Esophagus squamous epithelium (tissue), 5 donors: ENCODE measurements at places on chromosomes 11 and 22. TPM values are rescaled to one million over a fixed set of nuclear protein-coding genes. Genes with fewer than 3 reads are reported as not detected.

The KCNQ1OT1 gene
- 1.9 TPM for total RNA-seq

The KRTAP5-9 gene
- total RNA-seq, result not detected

The INS gene
- total RNA-seq, result not detected

The TMEM86A gene
- total RNA-seq, result 0.97 TPM

The LDHA gene
- 753 TPM for total RNA-seq

The GATD1 gene
- total RNA-seq, result 38.7 TPM

The PNPLA3 gene
- 0.76 TPM for total RNA-seq

The MMP12 gene
- total RNA-seq, result not detected

GRCh38 chr11:48019217-48019584 is 38.8 kb downstream of the PTPRJ start:
- no peak for DNase-seq

GRCh38 chr11:71310184-71310583 is 57.8 kb upstream of the SHANK2 start:
- no peak for DNase-seq

DNA sequence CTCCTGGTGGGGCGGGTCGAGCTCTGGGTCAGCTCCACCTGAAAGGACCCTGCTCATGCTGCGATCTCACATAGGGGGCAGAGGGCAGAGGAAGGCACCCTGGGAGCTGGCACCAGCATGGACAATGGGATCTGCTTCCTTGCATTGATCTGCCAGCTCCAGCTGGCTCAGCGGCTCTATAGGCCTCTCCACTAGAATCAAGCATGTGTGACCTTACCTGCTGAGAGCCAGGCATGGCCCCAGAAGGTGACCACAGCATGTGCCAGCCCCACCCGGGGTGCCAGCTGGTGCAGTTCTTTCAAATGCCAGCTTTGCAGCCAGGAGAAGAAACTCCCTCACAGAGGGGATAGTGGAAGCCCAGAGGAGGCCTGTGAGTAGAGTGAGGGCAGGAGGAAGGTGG is 22.0 kb upstream of the KLHL35 start:
- no peak for DNase-seq

- no peak for DNase-seq
Observed at GRCh38 chr22:31952094-31952401, 7.7 kb downstream of the YWHAH start.

GRCh38 chr22:26461188-26461810 is 22.3 kb downstream of the HPS4 start:
- no peak for DNase-seq

DNA sequence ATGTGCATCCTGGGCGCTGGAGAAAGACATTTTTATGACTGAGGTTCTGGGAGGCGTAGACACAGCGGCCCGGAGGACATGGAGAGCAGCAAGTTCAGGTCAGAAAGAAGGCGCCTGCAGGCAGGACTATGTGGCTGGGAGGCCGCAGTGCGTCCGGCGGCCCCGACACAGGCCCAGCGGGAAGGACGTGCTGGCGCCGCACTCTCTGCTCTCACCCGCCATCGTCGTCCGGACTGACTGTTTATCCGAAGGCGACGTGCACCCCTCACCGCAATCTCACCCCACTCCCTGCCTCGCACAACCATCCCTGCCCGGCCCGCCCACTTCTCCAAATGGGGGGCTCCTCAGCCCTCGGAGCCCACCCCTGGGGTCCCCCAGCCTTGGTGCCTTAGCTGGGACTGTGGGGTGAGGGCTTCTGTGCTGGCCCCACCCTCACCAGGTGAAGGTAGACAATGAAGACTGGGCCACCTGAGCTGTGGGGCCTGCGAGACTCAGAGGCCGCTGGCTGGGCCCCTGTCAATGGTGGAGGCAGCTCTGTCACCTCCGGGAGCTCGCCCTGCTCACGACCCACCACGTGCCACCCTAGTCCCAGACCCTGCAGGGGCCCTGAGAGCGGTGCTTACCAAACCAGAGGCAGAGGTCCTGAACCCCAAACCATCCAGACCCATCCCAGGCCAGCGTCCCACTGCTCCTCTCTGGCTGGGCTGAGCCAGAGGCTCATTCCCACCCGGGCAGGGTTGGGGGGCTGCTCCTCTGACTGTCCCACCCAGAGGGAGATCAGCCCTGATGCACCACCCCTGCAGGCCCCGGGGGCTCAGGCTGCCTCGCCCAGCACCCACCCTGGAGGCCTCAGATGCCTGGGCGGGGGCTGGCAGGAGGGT is 16.2 kb upstream of the MUC5B start:
- DNase-seq, result no peak

- DNase-seq, result no peak
Observed at GRCh38 chr11:1653541-1654387, 24.2 kb downstream of the KRTAP5-5 start.

GRCh38 chr22:41772645-41773044 is 27.8 kb upstream of the CCDC134 start:
- DNase-seq, result no peak

- DNase-seq, result no peak
Observed at GRCh38 chr11:77425346-77425745, 48.5 kb downstream of the PAK1 start.

DNA sequence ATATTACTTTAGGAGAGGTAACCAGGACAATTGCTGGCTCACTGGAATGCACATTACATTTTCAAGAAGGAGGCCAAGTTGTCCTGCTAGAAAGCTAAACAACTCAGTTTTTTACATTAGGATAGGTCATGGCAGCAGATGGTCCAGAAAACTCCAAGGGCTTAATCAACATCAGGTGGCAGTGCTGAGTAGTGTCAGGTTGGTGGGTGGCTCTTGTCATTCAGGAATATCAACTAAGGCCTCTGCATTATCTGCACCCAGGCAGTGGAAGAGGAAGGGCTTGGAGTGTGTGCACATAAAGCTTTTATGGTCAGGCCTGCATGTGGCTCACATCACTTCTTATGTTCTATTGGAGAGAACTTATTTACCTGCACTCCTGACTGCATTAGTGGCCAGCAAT is 32.2 kb upstream of the OR4B1 start:
- no peak for DNase-seq

DNA sequence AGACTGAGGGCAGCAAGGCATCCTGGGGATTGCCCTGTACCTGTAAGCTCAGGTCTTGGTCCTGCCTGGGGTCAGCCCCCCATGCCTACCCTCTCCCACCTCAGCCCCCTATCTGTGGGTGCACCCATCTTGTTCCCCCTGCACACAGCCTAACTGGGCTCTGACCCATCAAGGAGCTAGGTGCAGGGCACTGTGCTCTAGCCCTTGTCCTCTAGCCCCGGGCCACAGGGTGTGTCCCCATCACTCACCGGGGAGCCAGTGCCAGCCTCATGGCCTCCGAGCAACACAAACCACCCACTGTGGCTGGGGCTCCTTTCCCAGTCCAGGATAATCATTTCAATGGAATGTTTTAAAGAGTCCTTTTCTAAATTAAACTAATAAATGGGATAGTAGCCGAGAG is 293.9 kb upstream of the PLET1 start:
- DNase-seq, result no peak

DNA sequence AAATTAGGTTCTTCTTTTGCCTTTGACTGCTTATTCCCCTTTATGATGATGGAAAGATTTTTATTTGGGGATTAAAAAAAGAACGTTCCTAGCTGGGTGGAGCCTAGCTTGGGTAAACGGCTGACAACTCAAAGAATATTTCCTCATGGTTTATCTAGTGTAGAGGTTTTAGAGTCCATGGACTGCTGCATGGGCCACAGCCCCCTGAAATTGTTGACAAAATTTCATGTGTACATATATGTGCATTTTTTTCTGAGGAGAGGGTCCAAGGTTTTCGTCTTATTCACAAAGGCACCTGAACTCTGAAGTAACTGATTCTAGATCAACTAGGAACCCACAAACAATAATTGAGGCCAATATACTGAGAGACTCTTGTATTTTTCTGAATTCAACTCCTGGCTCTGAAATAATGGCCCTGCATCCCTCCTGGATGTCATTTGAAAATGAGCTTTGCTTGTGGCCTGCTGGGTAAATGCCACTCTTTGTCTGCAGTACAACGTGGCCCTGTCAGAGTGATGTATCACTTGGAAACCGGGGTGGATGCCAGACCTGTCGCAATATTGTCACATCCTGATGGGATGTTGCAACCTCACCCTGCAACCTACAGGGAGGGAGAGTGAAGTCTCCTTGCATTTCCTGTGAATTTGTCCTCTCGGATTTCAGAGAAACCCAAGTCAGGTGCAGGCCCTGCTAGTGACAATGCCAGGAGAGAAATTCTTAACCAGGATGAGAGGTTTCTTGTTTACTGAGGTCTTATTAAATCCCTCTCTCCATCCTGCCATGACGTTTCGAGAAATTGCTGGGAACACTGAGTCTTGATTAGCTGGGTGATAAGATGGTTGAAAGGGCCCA is 33.8 kb downstream of the EHF start:
- DNase-seq, result no peak

GRCh38 chr11:131185915-131186314 is 184.5 kb upstream of the NTM start:
- DNase-seq, result no peak

GRCh38 chr11:813456-814096 is 3.8 kb downstream of the RPLP2 start:
- no peak for DNase-seq

DNA sequence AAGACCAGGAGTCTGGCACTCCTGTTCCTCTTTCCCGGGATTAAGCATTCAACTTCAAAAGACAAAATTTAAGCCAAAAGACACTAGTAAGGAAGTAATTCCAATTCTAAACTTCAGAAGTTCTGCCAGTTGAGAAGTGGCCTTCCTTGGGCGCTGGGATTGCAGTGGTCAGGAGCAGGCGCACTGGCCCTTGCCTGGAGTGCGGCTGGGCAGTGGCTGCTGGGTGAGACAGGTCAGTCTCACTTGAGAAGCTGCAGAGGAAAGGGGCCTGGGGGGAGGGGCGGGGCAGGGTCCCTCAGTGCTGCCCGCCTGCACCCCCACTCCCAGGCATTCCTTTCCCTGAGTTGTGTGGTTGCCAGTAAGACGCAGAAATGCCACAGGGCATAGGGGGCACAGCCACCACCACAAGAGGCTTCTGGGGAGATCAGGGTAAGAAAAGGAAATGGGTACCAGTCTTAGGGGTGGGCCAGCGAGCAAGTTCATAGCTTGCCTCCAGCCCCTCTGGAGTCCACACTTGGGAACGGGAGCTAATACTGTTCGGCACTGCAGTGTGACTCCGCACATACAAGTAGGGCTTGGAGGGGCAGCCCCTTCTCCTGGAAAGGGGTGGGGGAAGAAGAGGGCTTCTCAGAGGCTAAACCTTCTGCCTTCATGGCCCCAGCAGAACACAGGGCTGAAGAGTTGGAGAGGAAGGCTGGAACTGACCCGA is 5.5 kb downstream of the MRPL49 start:
- DNase-seq, result no peak

GRCh38 chr11:133202816-133203215 is 329.5 kb downstream of the OPCML start:
- no peak for DNase-seq

DNA sequence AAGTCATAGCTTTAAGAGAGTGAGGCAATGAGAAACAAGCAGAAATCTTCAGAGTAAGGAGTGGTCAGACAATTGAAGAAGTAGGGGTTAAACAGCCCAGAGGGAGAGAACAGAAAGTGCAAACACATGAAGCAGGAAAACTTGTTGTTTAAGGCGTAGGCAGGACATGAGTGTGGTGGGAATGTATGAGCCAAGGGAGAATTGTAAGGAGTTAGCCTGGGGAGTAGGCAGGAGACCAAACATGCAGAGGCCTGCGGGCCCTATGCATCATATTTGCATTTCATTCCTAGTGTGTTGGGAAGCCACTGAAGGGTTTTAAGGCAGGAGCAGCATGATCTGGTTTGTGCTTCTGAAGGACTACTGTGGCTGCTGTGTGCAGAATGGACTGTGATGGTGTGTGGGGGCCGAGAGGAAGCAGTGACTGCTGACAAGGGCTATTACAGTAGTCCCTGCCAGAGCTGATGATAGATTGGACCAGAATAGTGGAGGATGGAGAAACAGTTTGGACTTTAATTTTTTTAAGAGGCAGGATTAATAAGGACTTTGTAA is 179.9 kb upstream of the C11orf87 start:
- no peak for DNase-seq

DNA sequence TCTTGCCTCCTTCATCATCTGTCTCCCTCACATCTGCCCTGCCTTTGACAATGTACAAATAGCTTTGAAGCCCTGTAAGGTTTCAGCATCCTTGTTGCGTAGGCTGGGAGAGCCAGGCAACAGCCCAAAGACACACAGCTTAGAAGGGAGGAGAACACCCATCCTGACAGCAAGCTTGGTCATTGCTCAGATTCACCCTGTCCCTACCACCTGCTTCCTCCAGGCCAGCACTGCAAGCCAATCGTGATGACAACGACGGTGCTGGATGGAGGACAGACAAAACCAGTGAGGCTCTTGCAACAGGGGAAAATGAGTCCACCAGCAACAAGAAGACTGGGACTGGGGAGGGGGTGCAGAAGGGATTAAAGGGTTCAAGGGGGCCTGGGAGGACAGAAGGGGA is 32.9 kb upstream of the CD5 start:
- no peak for DNase-seq

DNA sequence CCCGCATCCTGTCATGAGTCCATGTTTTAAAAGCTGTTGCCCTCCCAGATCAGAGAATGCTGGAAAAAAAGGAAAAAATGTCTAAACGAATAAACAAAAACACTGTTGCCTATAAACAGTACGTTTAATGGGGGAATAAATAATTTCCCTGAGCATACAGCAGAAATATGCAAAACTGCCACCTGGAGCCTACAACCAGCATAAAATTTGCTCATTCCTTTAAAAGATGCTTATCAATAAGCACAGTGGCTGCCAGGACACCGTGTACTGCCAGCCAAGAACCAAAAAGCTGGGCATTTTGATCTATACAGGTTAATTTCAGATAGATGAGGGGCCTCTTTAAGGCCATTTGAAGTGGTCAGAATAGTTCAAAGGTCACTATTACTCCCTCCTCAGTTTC is 5.7 kb upstream of the CPT1A start:
- DNase-seq, result no peak

DNA sequence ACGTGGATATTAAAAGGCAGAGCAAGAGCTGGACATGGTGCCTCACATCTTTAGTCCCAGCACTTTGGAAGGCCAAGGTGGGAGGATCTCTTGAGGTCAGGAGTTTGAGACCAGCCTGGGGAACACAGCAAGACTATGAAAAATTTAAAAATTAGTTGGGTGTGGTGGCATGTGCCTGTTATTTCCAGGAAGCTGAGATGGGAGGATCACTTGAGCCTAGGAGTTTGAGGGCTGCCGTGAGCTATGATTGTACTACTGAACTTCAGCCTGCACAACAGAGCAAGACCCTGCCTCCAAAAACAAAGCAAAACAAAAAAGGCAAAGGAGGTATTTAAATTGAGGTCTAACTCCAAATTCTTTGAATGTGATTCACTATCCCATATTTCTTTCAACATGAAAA is 23.5 kb downstream of the RDX start:
- no peak for DNase-seq

DNA sequence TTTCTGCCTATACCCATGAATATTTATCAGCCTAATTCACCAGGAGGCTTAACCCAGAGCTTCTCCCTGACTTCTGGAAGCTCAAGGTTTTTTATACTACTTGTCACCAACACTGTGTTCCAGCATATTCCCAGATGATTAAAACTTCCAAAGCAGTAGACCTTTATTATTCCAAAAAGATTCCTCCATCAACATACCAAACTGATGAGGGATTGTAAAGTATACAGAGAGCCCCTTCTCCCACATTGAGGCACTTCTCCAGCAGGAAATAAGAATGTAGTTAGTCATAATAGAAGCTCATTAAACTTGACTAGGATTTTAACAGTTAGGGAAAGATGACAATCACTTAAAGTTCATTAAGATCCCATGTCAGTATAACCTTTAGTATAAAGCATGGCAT is 51.4 kb upstream of the CEP126 start:
- no peak for DNase-seq
